ENCODE measurements at places on chromosomes 11 and 22. TPM values are rescaled to one million over a fixed set of nuclear protein-coding genes. Genes with fewer than 3 reads are reported as not detected.

DNA sequence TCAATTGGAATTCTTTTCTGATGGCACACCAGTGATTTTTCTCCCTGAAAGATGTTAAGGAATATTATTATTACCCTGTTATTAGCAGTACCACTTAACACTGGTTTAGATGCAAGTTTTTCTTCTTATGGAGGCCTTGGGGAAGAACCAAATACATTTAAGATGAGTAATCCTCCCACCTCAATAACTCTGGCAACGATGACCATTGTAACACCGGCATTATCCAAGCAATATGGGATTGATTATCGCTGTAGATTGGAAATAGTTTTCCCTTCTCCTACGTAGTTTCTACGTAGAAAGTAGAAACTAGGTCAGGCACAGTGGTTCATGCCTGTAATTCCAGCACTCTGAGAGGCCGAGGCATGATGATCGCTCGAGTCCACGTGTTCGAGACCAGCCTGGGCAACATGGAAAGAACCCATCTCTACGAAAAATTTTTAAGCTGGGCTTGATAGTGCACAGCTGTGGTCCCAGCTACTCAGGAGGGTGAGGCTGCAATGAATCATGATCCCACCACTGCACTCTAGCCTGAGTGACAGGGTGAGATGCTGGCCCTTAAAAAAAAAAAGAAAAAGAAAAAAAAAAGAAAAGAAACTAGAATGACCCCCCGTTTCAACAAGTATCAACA is 45.5 kb downstream of the PACSIN2 start:
- H3K4me1 ChIP-seq, result no peaks in the 10 kb centered on the region
- no peaks in the 10 kb centered on the region for H3K27me3 ChIP-seq
- peak overlapping the region; percentile 75 for H3K27ac ChIP-seq

The XKR3 gene
- not detected for total RNA-seq

DNA sequence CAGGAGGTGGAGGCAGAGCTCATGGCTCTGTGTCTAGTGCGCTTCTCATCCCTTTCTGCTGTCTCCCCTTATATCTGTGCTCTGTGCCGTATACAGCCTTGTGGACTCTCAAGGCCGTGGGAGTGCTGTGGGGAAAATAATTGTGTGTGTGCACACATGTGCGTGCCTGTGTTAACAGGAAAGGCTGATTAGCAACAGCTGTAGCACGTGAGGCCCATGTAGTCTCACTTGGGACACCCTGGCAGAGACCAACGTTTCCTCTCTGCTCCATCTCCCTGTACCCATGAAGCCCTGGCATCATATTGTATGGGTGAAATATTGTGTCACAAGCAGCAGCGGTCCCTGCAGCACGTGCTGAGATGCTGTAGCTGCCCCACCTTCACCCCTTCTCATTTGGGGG is 109.3 kb downstream of the LRRC32 start:
- H3K27ac ChIP-seq, result no peak overlapping the region
- H3K27me3 ChIP-seq, result no peaks in the 10 kb centered on the region
- no peaks in the 10 kb centered on the region for H3K36me3 ChIP-seq
- DNase-seq, result no peak
- H3K4me3 ChIP-seq, result no peak overlapping the region

The SLC22A6 gene
- total RNA-seq, result not detected

DNA sequence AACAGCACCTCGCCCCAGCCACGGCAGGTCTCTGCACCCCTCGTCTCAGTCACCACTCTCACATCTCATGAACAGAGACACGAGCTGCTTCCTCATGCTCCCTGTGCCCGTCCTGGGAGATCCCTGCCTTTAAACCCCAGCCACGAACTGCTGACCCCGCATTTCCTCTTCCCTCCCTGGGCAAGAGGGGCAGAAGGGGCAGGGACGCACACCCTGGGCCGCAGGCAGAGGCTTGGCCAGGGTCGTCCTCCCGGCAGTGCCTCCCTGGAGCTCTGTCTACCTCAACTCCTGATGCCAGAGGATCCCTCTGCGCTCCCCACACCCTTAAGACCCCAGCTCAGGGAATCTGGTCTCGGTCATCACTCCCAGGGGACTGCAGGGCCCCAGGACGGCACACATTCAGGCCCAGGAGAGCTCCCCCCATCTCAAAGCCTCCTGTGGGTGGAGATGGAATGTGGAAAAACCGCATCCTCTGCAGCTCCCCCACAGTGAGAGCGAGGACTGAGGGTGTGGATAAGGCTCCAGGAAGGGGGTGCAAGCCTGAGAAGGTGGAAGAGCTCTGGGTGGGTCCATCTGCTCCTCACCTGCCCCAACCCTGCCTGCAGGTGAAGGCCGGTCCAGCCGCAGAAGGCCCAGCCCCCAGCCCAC is 1.2 kb downstream of the BID start:
- H3K27me3 ChIP-seq, result no peaks in the 10 kb centered on the region
- no peak overlapping the region for H3K27ac ChIP-seq
- DNase-seq, result peak; percentile 67

- H3K27ac ChIP-seq, result no peak overlapping the region
- no peak overlapping the region for H3K4me3 ChIP-seq
- no peaks in the 10 kb centered on the region for H3K4me1 ChIP-seq
- H3K36me3 ChIP-seq, result no peaks in the 10 kb centered on the region
- H3K27me3 ChIP-seq, result no peaks in the 10 kb centered on the region
Observed at GRCh38 chr11:125154378-125155099, 10.0 kb upstream of the PKNOX2 start.

DNA sequence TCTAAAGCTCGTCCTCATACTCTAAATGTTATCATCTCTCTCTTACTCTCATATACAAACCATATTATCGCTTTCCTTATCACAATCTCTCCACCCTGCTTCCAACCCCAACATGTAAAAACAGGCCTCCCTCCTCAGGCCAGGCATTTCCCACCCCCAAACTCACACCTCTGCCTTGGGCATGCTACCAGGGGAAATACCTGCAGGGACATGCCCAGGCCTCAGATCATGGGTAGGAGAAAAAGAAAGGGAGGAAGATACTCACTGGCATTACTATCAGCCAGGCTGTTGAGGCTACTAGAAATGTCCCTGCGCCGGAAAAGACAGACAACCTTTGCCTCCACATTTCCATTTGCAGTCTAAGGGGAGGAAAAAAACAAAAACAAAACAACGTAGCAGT is 1.8 kb downstream of the MTA2 start:
- peak overlapping the region; percentile 91 for H3K4me3 ChIP-seq
- peaks cover 37% of the 10 kb centered on the region for H3K36me3 ChIP-seq

DNA sequence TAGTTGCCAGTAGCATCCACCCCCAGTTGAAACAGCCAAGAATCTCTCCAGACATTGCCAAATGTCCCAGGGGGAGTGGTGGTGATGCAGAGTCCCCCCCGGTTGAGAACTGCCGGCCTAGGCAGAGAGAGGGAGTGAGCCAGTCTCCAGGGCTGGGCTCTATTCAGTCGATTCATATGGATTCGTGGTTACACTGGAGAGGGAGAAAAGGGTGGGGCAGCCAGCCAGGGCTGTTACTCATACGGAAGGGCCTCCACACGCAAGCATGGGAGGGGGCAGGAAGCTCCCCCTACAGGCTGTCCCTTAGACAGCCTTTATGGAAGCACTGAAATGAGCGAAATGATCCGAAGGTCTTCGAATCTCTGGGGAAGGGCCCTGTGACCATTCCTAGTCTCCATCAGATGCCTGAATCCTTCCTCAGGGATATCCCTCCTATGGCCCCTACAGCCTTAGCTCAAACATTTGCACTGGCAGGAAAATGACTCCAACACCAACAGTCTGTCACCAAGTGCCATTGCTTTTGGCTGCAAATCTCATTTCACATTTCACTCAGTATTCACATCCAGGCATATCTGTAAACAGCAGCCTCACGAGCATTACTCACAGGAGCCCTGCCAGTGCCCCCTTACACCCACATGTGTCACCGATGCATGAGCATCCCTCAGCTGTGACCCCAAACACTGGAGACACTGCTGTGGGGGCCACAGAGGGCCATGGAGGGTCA is 18.4 kb upstream of the TLCD5 start:
- H3K4me3 ChIP-seq, result no peak overlapping the region
- no peaks in the 10 kb centered on the region for H3K27me3 ChIP-seq
- H3K27ac ChIP-seq, result no peak overlapping the region
- no peak for DNase-seq
- no peaks in the 10 kb centered on the region for H3K36me3 ChIP-seq
- H3K4me1 ChIP-seq, result no peaks in the 10 kb centered on the region

GRCh38 chr11:22742157-22742613 is 75.8 kb downstream of the GAS2 start:
- no peaks in the 10 kb centered on the region for H3K36me3 ChIP-seq
- no peaks in the 10 kb centered on the region for H3K27me3 ChIP-seq
- no peak overlapping the region for H3K4me3 ChIP-seq

DNA sequence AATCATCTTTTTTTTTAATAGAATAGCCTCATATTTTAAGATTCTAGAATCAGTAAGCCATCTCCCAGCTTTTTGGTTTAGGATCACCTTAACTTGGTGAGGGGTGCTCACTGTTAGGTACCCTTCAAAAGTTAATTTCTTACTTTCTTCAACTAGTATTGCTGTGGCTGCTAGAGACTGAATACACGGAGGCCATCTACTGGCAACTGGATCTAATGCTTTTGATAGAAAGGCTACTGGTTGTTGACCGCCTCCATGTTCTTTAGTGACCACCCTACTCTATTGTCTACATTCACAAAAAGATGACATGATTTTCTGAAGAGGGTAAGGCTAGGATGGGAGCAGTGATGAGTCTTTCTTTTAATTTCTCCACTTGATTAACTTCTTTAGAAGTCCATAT is 16.7 kb upstream of the ALDH3B2 start:
- no peak overlapping the region for H3K4me3 ChIP-seq
- no peaks in the 10 kb centered on the region for H3K27me3 ChIP-seq
- DNase-seq, result no peak
- H3K4me1 ChIP-seq, result no peaks in the 10 kb centered on the region
- H3K36me3 ChIP-seq, result no peaks in the 10 kb centered on the region
- no peak overlapping the region for H3K27ac ChIP-seq

The IGLL1 gene
- not detected for total RNA-seq

DNA sequence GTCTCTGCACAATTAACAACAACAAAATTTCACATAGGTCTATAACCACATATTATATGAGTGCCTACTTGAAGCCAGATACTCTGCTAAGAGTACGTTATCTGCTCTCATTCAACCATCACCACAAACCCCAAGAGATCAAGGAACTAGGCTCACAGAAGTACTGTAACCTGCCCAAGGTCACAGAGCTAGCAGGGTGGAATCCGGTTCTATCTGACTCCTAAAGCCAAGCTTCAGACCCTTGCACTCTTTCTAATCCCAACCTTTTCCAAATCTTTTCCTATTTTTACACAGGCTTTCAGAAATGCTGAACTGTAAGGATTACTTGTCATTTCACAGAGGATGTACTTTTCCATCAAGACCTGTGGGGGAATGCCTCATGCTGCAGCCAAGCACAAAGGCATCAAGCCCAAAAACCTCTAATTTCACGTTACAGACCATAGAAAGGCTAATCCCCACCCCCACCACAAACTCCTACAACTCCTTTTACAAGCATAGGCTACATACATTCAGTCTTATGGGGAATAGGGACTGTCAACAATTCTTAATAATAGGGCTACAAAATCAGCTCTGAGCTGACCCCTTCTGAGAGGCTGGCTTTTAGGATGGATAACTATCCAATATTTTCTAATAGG is 927 bp downstream of the PRCP start:
- H3K36me3 ChIP-seq, result no peaks in the 10 kb centered on the region
- peak overlapping the region; percentile 96 for H3K27ac ChIP-seq
- no peaks in the 10 kb centered on the region for H3K4me1 ChIP-seq
- DNase-seq, result no peak

- DNase-seq, result no peak
- no peaks in the 10 kb centered on the region for H3K4me1 ChIP-seq
- H3K27ac ChIP-seq, result no peak overlapping the region
- no peaks in the 10 kb centered on the region for H3K36me3 ChIP-seq
Observed at GRCh38 chr11:36412781-36413383, 97.2 kb downstream of the TRAF6 start.

DNA sequence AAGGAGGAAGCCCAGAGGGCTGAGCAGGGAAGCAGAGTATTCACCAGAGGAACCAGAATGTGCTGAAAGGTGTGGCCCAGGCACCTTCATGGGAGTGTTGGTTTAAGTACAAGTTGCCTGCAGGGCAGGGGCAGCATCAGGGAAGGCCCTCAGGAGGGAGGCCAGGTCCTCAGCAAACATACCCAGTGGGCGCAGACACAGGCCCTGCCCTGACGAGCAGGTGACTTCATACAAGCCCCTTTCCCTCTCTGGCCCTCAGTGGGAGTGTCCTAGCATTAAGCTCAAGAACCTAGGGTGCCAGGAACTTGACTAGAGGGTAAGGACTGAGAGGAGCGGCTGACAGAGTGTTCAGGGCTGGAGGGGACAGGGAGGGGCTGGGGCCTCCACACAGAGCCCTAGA is 7.5 kb upstream of the CASTOR1 start:
- no peak overlapping the region for H3K4me3 ChIP-seq
- H3K4me1 ChIP-seq, result peaks cover 42% of the 10 kb centered on the region
- peaks cover 58% of the 10 kb centered on the region for H3K36me3 ChIP-seq

The BEST1 gene
- total RNA-seq, result 5.3 TPM

Data from sigmoid colon (tissue), 7 donors.